NCI-H1048 (cell line): ENCODE measurements at places on chromosomes 2 and 18.

- DNase-seq: no peak
Observed at GRCh38 chr18:62048279-62048678, 138.6 kb downstream of the PIGN start.

DNA sequence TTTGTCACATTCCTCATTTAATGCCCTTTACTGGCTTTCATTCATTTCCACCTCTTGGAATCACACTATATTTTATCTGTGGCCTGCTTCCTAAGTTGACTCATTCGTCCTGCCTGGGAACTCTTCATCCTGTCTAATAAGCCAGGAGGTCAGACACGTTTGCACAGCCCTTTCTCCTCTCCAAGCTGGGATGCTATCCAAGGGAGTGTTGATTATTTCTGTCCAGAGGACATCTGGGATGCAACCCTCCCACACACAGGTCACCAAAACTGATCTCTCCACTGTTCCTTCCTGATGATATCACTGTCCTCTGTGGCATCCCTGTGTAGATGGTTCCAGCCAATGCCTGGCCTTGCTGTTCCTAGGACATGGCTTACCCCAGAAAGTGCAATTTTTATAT is 79.8 kb upstream of the NOSTRIN start:
- no peak for DNase-seq

GRCh38 chr2:55840460-55840859 is 83.1 kb downstream of the EFEMP1 start:
- no peak for DNase-seq

- DNase-seq: no peak
Observed at GRCh38 chr2:1662606-1663180, 81.6 kb downstream of the PXDN start.

DNA sequence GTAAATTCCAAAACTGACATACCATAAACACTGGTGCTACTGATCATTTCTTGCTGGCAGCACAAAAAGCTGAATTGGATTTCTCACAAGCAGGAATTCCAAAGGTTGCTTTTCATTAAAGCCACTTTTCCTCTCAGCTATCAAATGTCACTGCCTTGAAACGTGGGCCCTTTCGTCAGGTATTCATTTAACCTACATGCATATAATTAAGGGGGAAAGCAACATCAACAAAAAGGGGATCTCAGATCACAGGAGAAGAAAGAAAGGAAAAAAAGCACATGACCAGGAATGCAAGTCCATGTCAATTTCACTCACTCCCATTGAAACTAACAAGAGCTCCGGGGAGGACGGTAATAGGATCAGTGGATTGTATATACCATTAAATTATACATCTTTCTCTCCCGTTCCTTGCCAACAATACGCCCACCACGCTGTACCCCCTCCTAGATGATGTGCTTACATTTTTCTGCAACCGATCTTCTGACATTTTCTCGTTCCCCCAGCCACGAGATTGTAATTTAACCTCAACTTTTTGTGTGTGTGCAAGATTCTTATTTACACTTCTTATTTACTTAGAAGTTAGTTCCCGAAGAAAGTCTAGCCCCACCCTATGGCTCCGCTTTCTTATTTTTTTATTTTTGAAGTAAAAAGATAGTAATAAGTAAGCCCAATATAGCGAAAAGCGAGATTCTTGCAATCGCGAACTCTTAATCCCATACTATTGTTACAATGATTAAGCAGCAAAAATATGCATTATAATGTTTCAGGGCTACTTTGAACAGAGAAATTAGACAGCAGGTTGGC is 725 bp downstream of the FIGN start:
- no peak for DNase-seq

DNA sequence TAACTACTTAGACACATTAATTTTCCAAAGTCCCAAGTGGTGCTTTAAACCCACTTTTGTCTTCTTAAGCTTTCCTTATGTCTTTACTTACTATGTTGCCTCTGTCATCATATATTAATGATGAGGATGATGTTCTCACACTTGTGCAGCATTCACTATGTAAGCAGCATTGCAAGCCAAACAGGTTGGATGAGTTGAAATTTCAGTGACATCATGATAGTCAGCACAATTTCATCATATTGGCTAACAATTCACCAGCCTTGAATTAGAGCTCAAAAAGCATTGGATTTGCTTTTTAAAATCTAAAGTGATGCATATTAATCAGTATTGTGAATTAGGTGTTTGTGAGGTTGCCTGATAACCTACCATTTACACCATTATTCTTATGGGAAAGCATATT is 7.7 kb downstream of the APLF start:
- no peak for DNase-seq

GRCh38 chr18:25113566-25113965 is 238.4 kb downstream of the ZNF521 start:
- DNase-seq: no peak

DNA sequence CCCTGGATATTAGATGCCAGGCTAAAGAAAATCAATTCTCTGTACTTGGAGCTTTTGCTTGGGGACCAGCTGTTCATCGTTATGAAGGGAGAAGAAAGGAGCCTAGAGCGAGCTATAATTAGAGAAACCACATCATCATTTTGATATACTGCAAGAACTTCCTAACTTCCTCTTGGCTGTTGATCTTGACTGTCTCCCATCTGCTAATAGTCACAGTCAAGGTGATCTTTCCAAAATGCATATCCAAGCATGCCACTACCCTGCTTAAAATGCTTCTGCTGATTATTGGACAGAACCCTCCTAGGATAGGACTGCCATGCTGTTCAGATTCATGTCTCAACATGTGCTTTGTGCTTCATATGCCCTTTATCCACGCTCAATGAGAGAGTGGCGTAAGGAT is 54.8 kb downstream of the RAPGEF4 start:
- DNase-seq: no peak

DNA sequence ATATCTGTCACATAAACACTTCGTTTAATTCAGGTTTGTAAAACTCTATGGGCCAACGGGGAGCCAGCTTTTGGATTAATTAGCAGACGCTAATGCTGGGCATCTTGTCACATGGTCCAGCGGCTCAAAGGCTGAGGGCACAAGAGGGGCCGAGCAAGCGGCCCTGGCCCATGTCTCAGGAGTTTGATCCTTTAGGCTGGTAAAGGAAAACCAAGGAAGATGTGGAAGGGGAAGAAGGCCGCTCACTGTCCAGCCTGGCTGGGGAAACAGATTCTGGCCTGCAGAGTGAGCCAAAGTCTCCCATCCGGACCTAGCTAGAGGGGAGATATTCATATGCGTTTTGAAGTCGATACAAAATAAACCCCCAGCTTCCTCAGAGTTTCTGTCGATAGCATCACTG is 248.6 kb upstream of the SIX2 start:
- no peak for DNase-seq

DNA sequence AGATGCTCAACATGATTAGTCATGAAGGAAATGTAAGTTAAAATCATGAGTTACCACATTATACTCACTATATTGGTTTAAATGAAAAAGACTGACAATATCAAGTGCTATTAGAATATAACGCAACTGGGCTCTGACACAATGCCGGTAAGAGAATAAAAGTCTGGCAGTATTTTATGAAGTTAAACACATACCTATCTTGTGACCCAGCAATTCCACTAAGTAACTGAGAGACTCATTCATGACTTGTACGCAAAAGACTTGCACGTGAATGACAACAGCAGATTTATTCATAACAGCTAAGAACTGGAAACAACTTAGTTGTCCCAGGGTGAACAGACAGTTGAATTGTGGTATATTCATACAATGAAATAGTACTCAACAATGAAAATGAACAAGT is 342.1 kb downstream of the SLC4A3 start:
- DNase-seq: no peak

DNA sequence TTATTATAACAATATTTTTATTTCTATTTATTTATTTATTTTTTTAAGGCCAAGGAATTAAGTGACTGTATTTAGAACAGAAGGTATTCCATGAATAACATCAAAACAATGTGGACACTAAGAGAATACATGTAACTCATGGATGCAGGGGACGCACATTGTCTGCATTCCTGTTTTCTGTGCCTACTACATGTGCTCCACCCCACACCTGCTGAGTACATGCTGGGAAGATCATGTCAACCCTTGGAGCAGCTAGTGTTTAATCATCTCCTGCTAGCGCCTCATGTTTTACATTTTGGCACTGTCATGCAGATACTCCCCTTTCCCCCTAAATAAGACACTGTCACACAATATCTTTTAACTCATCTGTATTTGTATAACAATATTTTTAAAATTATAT is 29.3 kb downstream of the DPYSL5 start:
- no peak for DNase-seq
